ENCODE measurements at places on chromosomes 7 and 10.
A peak's percentile ranks its signal among the peaks of the same experiment; 100 is the strongest.

- DNase-seq: no peak
Observed at GRCh38 chr7:139820089-139820488, 9.0 kb upstream of the TBXAS1 start.

DNA sequence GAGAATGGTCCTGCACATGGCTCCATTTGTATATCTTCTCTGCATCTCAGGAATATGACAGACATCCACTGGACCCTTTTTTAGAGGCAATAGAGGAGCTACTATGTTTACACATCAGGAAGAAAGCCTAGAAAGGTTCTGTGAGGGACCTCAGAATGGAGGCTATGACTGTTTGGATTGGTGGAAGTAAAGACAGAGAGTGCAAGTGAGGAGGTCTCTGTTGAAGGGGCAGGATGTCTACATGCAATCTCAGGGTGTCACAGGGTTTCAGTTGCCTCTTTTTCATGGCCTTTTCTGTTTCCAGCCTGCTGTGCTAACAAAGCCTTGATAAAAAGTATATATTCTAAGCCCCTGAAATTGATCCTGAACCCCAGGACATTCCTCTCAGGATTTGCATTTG, 9.7 kb upstream of the GIMAP6 start:
- no peak for DNase-seq

GRCh38 chr7:8831376-8831775, 398.0 kb downstream of the NXPH1 start:
- DNase-seq: no peak

DNA sequence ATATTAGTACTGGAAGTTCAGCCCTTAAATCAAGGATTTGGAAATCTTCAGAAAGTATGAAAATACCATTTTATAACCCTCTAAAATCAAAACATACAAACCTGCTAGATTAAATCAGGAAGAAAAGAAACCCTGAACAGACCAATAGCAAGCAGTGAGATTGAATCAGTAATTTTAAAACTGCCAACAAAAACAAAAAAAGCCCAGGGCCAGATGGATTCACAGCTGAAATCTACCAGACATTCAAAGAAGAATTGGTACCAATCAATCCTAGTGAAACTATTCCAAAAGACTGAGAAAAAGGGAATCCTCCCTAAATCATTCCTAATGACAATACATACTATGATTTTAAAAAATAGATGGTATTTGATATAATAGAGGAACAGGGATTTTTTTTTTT, 70.1 kb downstream of the MCU start:
- DNase-seq: no peak

DNA sequence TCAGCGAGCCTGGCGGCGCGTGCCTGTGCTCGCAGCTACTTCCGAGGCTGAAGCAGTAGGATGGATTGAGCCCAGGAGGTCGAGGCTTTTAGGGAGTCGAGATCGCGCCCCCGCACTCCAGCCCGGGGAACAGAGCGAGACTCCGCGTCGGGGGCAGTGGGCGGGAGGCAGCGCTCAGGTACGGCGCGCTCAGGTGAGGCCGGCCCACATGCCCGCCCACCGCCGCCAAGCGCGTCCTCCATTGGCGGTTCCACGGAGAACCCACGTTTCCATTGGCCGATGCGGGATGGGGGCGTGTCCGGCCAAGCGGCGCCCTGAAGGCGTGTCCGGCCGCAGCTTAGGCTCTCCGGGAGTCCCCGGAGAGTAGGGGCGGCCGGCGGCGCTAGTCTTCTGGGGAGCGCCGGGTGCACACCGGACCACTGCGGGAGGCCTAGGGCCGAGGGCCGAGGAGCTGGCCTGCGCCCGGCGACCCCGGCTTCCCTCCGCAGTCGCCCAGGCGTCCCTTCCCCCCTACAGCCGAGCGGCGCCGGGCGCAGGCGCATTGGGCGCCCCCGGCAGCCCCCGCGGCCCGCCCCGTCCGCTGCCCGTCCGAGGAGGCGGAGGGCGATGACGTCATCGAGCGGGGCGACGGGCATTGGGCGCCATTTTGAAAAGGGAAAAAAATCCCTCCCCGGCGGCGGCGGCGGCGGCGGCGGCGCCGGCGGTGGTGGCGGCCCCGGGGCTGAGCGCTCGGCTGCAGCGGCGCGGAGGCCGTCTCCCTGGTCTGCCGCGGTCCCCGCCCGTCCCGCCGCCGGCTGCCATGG, at the start of gene PPP2R2D:
PPP2R2D (plus strand) TSS at position 659 of the 803 bp plus-strand sequence; CDS start at position 800, 141 bp downstream.
- peak; percentile 92 for DNase-seq

DNA sequence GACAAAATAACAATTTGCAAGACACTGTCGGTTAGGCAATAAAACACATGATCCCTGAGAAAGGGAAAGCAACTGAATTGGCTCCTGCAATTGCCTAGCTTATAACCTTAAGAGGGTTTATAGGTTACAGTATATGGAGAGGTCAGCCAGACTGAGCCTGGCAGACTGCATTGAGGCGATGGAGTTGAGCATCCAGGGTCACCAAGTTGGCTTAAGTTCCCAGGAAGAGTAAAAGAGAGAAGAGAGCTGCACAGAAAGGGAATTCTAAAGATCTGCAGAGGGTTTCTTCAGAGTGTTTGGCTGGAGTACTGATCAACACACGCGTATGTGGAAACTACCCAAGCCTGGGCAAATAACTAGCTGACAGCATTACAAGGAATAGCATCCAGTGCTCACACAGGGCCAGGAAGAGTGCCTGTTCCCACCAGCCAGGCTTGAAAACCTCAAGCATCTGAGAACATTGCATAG, 11.2 kb downstream of the ANKMY2 start:
- no peak for DNase-seq

GRCh38 chr10:76583711-76584161, 1053.9 kb downstream of the KCNMA1 start:
- DNase-seq: no peak

GRCh38 chr10:68812420-68812819, 14.9 kb upstream of the STOX1 start:
- DNase-seq: no peak

- DNase-seq: no peak
Observed at GRCh38 chr7:102140952-102141370, 145.7 kb upstream of the SH2B2 start.

DNA sequence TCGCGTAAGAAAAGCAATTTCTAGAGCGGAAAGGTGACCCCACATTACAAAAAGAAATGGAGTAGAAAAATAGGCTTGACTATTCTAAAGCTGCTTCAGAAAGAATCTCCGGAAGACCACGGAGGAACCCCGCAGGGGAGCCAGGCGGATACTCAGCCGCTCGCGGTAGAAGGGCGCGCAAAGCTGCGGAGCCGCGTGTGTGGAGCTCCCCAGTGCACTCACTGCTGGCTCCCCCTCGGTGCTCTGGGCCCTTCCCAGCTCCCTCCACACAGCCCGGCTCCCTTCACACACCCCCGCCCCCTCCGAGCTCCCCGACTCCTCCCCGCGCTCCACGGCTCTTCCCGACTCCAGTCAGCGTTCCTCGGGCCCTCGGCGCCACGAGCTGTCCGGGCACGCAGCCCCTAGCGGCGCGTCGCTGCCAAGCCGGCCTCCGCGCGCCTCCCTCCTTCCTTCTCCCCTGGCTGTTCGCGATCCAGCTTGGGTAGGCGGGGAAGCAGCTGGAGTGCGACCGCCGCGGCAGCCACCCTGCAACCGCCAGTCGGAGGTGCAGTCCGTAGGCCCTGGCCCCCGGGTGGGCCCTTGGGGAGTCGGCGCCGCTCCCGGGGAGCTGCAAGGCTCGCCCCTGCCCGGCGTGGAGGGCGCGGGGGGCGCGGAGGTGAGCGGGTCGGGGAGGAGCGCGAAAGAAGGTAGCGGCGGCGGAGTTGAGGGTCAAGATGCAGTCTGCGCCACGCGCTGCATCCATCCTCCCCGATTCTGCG, at the start of gene STEAP2:
STEAP2 (plus strand) TSS at position 350 of the 758 bp plus-strand sequence. CDS start 13,343 bp downstream, outside the sequence.
- DNase-seq: no peak

- no peak for DNase-seq
Observed at GRCh38 chr10:73589563-73590126, 1.5 kb downstream of the USP54 start.

DNA sequence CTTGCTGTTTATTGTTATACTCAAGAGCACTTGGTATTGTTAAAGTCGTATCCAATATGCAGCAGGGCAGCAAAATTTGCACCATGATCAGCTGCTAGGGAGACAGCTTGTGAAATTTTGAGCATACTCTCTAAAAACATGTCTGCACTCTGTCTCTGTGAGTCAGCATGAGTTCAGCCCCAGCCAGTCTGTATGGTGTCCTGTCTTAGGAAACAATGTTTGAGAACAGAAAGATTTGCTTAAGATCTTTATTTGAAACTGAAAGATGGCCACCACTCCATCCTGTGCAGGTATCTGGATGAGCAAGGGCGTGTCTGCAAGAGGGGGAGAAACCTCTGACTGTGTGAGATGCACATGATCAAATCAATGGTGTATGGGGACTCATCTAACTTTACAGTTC, 97.1 kb downstream of the GNAI1 start:
- DNase-seq: no peak

- DNase-seq: no peak
Observed at GRCh38 chr7:70344726-70345125, 746.5 kb downstream of the AUTS2 start.

GRCh38 chr10:111478651-111479050, 401.8 kb downstream of the ADRA2A start:
- DNase-seq: no peak

- no peak for DNase-seq
Observed at GRCh38 chr10:79562135-79562756, 2.0 kb upstream of the SFTPA2 start.

DNA sequence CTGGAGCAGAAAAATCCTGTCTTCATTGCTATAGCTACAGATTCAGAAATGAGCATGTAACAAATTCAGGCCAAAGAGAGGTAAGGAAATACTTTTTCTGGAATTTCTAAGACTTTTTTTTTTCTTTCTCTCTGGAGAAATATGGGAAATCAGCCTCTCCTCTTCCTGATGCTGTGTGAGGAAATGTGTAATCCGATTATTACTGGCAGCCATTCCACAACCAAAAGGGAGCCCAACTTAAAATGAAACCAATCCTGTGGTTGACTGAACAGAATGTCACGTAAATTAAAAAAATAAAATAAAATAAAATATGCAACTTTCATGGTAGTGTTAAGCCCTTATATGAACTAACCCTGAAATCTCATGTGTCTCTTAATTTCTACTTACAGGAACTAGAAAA, 10.7 kb upstream of the POT1 start:
- DNase-seq: no peak

GRCh38 chr7:106178593-106179134, 66.6 kb upstream of the SYPL1 start:
- no peak for DNase-seq

GRCh38 chr10:72461085-72461484, 106.4 kb upstream of the DNAJB12 start:
- DNase-seq: no peak

- DNase-seq: no peak
Observed at GRCh38 chr7:149194799-149195179, 557 bp upstream of the ZNF282 start.

DNA sequence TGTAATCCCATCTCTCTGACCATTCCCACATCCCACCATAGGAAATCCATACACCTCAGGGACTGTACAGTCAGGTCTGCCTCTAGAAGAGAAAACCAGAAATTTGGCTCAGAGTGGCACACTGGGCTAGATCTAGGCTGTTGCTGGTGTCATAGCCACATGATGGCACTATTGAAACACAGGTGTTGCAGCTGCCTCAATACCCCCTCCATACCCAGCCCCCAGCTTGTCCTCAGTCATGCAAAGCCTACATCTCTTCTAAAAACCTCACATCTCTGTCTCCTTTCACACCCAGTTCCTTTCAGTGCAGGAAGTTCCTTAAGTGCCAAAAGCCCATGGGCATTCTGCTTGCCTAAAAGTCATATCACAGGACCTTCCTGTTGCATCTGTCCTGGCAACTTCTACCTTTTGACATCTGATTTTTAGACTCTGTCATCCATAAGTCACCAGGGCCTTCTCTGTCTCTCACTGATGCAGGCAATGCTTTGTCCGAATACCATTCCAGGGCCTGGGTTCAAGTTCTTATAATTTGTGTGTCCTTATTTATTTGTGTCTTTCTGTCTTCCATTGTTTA, 27.0 kb upstream of the HIBADH start:
- DNase-seq: no peak

DNA sequence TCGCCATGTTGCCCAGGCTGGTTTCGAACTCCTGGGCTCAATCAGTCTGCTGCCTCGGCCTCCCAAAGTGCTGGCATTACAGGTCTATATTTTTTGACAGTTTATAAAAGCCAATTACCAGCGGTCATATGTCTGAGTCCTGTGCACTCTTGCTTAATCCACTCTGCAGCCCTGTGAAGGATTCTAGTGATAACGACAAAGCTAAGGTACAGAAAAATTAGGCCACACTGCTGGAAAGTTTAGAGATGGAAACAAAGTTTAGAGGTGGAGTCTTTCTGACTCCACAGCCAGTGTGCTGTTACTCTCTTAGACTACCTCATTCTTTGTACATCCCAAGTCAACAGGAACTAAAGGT, 707 bp downstream of the PTER start:
- no peak for DNase-seq

DNA sequence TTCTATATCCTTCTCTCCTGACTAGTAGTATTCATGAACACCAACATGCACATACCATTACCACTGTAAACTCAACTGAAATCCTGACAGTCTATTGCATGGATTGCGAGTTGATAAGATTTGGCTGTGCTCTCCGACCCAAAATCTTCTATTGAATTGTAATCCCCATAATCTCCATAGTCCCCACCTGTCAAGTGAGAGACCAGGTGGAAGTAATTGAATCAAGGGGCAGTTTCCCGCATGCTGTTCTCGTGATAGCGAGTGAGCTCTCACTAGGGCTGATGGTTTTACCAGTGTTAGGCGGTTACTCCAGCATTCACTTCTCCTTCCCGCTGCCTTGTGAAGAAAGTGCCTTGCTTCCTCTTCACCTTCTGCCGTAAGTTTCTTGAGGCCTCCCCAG, 261.8 kb downstream of the PHF14 start:
- DNase-seq: no peak

GRCh38 chr10:76492026-76492425, 1060.6 kb downstream of the LRMDA start:
- DNase-seq: no peak

GRCh38 chr10:63346015-63346441, 119.7 kb downstream of the JMJD1C start:
- DNase-seq: no peak

DNA sequence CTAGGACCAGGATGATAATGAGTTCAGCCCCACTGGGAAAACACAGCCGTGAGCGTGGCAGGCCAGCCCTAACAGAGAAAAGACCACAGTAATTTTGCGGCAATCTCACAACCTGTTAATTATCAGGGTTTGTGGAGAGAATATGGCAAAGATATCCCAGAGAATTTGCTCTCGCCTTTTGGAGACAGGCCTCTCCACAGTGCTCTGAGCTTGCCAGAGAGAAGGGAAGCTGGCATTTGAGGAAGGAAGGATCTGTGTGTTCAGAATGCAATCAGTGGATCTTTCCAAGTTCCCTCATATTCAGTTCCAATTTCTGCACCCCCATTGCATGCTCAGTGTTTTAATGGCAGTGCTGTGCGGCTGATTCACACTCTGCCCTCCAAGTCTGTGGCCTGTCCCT, 60.2 kb downstream of the PLPP4 start:
- no peak for DNase-seq

Data from T-helper 22 cell (primary cell).